DMS153 (cell line): ENCODE measurements at places on chromosomes 4 and X.
A peak's percentile ranks its signal among the peaks of the same experiment; 100 is the strongest.

DNA sequence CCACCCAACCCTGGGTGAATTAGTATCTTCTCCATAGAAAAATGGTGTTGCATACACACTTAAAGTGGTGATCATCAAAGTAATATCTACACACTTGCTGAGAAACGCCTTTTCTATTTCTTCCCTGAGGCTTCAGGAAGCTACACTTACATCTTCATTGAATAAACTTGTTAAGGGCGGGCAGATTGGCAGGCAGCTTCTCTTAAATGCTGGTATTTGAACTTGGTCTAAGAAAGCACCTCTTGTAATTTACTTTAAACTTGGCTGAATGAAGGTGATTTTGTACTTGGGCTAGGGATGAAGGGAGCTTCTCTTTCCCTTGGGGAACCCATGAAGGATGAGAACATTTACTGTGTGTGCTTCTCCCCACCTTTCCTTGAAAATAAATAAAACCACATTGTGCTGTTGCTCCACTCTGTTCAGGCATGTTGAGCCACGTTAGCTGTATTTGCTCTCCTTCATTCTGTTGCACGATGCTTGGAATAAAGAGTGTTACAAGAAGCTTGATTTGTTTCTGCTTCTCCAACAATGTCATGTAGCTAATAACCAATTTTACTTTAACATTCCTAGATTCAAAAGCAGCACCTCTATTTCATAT is 430.1 kb downstream of the ANKRD50 start:
- DNase-seq: peak; percentile 44

DNA sequence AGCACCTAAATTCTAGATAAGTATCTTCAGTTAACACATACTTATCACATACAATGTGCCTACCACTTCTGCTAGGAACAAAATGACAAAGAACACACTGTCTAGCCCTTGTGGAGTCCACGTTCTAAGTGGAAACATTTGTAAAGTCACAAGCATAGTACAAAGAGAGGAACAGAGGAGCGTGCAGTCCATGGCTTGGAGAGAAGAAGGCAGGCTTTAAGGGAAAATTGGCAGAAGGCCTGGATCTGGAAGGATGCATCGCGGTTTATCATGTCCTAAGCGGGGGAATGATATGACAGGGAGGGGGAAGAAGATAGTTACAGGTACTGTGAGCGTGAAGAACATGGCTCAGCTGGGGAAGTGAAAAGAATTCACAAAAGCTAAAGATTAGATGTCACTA is 218.0 kb downstream of the PRDM5 start:
- DNase-seq: no peak

DNA sequence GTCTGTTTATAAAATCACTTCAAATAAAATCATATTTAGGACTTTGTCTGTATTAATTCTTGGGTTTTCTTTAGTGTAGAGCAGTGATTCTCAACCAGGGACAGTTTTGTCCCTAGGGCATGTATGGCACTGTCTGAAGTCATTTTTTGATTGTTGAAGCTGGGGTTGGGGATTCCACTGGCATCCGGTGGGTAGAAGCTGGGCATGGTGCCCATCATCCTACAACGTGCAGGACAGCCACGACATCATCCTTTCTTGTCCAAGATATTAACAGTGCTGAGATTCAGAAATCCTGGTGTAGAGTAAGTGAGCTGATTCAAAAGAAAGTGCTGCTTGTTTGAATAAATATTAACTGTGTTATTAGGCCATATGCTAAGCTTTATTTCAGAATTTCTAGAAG is 28.6 kb downstream of the DCLK2 start:
- DNase-seq: no peak

DNA sequence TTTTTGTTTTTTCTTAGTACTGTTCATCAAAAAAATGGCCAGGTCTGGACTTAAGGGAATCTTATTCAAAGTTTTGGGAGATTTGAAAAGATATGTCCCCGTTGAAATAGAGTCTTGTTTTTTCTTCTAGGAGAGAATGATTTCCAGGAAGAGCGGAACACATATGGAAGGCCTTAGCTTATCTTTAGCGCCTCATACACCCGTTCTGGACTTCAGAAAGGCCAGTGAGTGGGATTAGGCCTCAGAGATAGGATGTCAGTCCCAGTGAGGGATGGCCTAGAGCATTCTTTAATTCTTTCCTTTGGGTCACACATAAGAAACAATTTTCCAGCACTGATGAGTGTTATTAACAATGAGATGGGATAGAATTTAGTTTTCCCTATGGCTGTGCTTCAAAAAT is 54.5 kb upstream of the HAND2 start:
- no peak for DNase-seq

DNA sequence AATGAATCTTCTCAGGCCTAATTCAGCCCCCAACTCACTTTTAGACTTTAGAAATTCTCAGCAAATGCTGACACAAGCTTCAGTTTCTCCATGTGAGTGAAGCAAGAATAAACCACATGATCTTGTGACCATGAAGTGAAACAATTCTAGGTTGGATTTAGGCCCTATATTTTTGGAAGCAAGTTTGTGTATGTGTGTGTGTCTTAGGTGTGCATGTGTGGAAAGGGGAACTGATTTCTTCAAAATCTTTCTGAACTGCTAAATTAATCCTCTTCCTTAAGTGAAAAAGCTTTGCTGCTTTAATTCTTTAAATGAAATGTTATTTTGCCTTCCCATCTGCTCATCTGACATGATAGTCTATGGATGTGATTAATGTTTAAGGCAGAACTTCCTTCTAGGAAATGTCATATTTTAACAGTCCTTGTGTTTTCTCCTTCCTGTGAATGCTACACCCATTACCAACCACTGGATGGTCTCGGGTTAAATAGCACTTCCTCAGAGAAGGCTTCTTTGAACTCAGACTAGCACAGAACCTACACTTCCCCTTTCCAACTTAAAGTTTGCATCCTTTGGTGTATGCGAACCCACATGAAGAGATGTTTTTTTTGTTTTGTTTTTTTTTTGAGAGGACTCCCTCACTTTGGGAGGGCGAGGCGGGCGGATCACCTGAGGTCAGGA is 1.2 kb upstream of the TMEM144 start:
- no peak for DNase-seq

DNA sequence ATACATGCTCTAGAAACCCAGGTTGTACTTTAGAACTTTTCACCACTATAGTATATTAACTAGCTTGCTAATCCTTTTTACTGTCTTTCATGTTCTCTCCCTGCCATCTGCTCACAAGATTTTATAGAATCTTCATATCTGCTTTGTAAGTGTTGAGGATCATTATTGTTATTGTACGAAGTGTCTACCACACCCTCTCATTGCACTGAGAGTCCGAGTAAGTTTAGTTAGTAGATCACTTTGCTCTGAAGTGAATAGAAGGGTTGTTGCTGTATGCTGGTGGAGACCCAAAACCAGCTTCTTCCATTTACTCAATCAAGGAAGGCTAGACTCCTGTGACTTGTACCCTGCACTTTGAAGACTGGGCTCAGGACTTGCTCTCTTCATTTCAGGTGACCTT is 17.1 kb downstream of the GAB1 start:
- DNase-seq: no peak

DNA sequence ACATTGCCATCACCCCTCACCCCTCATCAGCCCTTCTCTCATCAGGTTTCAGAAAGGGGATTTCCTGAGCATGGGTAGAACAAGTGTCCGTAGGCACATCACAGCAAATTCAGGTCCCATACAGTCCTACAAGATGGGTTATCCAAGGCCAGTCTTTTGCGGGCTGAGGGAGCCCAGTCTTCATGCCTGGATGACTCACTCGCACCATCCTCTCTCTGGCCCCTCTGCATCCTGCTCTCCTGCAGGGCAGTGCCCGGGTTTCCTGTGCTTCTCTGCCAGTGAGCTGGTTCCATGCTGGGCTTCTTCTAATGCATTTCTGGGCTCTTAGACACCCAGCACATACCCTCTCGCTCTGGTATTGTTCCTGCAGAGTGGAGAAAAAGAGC is 7.3 kb upstream of the INTS6L start:
- DNase-seq: no peak

- peak; percentile 4 for DNase-seq
Observed at GRCh38 chr4:6308899-6309643, 39.4 kb downstream of the WFS1 start.

DNA sequence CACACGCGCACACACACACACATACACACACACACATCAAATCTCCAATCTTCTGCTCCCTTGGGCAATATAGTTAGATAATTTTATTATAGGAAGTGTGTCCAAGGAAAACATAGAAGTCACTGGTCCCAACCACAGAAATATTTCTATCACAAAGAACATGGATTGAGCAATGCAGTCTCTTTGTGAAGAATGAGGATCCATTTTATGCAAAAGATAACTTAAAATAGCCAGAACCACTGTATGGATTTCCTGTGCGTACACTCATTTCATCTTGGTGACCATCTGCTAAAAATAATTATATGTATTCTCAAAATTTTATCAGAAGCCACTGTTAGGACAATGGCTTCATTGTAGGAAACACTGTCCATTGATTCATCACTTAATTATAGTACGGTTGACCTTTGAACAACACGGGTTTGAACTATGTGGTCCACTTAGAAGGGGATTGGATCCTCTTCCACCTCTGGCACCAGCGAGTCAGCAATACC is 169.6 kb upstream of the MXRA5 start:
- no peak for DNase-seq

DNA sequence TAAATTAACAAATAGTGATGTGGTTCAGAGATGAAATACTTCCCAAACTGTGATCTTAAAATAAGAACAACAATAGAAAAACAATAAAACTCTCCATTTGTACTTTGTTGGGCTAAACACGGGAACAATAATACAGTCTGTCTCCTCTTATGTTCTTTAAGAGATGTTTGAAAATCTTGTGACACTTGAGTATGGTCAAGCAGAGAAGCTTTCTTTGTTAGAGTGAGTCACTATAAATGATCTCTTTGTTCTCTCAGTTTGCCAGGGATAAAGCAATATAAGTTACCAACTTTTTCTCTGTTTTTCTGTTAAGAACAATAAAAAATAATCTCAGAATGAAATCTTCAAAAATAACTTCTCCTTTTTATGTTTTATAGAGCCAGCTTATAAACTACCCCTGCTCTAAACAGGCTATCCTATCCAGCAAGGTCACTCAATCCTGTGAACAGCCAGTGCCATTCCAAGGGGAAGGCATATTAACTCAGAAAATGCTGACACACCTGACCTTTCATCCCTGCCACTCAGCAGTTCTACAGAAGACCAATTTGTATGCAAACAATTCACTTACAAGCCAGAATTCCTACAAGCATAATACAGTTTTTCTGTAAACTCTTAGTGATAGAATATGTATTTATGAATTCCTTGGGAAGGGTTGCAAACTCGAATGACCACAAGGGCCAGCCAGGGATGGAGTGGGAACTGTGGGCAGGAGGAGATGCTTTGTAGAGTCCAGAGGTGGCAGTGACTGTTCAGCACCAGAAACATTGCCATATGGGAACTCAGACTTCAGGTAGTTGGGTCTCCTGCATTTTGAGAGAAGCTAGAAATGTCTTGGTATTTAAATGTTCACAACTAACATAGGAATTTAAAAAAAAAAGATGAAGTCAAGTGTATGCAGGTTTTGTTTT is 52.2 kb downstream of the AFM start:
- DNase-seq: no peak

GRCh38 chr4:100168521-100168920 is 21.7 kb downstream of the DDIT4L start:
- no peak for DNase-seq

- DNase-seq: no peak
Observed at GRCh38 chr4:25770847-25771246, 91.9 kb downstream of the SEL1L3 start.

- no peak for DNase-seq
Observed at GRCh38 chr4:25001509-25001908, 29.2 kb downstream of the LGI2 start.

DNA sequence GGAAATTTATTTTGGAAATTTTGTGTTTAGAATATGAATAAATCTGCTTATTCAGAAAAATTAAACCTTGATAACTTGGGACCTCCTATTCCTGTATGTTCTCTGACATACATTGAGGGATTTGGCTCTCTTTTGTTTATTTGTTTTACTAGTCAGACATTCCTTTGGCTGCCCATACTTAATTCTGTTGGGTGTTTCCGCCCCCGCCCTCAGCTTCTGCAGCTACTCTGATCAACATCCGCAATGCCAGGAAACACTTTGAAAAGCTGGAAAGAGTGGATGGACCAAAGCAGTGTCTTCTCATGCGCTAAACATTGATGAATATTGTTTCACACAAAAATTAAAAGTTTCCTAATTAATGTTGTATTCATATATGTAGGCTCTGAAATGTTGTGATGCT is 40.5 kb downstream of the RRAGB start:
- DNase-seq: no peak

- DNase-seq: no peak
Observed at GRCh38 chr4:39626261-39626660, 12.4 kb downstream of the SMIM14 start.

- DNase-seq: no peak
Observed at GRCh38 chrX:136491832-136492231, 4.1 kb downstream of the BRS3 start.

DNA sequence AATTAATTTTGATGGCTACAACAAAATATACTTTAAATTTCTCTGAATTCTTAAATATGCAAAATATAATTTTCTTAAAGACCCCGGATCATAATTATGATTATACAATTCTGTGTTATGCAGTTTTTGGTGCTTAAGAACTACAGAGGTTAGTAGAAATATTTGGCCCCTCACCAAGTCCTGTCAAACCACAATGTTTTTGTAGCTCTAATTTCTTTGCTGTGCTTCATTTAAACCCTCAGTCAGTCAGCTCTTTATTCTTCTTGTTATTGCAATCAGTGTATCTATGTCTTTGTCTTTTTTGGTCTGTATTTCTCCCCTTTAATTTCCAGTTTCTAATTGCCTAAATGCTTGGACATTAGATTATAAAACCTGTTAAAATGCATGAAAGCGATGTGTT is 186.1 kb downstream of the CAMK2D start:
- DNase-seq: no peak

DNA sequence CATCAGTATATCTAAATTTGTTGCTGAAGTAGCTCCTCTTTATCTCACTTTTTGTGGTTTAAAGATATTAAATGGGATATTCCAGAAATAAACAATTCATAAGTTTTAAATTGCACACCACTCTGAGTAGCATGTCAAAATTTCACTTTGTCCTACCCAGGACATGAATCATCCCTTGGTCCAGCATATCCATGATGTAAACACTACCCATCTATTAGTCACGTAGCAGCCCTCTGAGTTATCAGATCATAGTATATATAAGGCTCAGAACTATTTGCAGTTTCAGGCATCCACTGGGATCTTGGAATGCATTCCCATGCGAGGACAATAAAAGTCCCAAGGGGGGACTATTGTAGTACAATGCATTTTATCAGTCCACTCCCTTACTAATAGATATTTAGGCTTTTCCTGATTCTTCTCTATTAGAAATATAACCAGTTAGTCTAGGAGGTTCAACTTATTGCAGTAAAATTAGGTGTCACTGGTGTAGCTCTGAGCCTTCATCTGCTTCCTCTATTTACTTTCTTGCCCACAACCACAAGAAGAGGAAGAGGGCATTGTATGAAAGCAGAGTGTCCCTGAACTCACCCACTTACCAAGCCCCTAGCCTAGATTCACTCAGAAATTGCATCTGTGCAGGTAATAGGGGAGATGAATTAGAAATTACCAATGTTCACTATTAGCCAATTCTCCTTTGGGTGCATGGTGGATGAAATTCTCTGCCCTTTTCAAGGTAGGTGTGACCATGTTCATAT is 409.8 kb upstream of the GALNT7 start:
- DNase-seq: no peak

GRCh38 chr4:158802914-158803313 is 34.1 kb downstream of the FNIP2 start:
- DNase-seq: no peak
